Fibroblast of skin of scalp (primary cell): ENCODE measurements at places on chromosomes 3 and 15.

- no peak for DNase-seq
Observed at GRCh38 chr3:35871009-35871408, 231.7 kb downstream of the ARPP21 start.

DNA sequence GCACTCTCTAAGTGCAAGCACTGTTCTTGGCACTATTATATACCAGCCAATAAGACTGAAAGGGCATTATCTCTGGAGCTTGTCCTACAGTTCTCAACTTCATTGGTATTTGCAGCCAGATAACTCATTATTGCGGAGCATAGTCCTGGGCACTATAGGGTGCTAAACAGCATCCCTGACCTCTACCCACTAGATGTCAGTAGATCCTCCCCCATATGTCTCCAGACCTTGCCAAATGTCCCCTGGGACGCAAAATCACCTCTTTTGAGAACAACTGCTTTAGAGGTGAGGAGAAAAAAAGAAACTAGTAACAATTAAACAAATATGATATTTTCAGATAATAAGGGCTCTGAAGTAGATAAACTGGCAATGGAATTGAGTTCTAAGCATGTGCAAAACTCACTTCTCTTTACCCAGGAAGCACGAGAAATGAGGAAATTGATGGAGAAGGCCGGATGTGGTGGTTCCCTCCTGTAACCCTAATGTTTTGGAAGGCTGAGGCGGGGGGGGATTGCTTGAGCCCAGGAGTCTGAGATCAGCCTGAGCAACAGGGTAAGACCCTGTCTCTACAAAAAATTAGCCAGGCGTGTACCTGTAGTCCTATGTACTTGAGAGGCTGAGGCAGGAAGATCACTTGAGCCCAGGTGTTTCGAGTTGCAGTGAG lies 61.4 kb downstream of the FRMD4B start:
- peak; percentile 37 for DNase-seq

DNA sequence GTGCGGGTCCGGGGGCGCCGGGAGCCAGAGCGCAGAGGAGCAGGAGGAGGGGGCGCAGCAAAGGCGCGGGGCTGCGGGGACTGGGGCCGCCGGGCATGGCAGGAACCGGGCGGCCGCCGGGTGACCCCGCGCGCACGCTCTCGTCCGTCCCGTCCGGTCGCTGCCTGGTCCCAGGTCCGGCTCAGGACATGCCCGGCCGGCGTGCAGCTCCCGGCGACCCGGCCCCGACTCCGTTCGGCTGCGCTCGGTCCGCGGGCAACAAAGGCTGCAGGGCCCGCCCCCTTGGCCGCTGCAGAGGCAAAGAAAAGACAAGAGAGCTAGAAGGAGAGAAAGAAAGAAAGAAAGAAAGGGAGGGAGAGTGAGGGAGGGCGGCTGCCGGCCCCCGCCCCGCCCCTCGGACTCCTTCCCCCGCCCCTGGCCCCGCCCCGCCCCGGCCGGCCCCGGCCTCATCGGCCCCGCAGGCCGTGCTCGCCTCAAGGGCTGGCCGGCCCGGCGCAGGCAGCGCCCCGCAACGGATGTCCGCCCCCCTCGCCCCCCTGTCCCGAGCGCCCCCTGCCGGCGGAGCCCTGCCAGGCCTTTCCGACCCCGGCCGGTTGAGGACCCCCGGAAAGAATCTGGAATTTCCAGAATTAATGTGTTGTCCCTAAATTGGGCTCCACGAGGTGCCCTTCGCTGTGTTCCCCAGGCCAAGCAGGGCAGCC lies at the start of gene ADAMTS7:
ADAMTS7 (minus strand) TSS at position 341 of the 701 bp plus-strand sequence; CDS start at position 97, 244 bp downstream.
- DNase-seq, result peak; percentile 88

- no peak for DNase-seq
Observed at GRCh38 chr3:127770671-127771355, 51.5 kb downstream of the MGLL start.

GRCh38 chr15:27509014-27509413 lies 538.0 kb downstream of the GABRG3 start:
- DNase-seq, result no peak

GRCh38 chr3:151387432-151387831 lies 2.9 kb upstream of the P2RY12 start:
- no peak for DNase-seq

DNA sequence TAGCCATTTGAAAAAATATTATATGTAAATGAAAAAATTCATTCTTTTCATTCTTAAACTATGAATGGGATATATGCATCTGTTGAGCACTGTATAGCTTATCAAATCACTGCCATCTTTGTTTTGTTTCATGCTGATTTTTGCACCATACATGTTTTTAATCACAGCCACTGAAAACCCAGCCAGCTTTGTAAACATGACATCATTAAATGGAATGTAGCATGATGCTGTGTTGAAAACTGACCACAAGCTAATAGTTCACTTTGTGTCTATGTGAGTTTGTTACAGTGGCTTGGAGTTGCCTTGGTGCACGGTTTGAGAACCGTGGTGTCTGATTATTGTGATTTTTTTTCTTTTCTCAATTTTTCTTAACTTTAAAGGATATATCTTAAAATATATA lies 75.7 kb downstream of the GMPS start:
- peak; percentile 94 for DNase-seq

DNA sequence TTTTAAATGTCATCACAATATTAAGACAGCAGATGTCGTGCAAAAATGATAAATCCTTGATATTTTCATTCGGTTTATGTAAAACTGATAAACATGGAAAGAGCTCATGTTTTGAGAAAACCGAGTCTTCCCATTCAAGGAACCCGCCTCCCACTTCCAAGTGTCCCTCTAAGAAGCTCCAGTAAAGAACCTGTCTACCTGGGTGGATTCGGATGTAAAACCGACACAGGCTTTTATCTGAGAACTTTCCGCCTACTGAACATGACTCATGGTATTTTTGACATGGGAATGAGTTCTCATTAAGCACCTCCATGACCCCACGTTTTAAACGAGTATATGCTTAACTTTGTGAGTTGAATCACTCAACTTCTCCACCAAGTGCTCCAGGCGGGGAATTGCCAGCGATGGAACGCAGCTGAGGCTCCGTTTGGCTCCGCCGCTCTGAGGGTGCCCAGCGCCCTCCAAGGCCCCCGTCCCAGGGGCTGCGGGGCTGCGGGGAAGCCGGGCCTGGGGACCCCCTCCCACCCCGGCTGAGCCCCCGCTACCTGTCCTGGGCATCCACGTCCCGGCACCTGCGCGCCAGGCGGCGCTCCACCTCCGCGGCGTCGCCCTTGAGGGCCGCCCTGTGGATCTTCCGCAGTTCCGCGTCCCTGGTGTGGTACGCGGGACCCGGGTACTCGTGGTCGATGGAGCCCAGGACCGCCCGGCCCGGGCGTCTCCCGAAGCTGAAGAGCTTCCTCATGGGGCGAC lies 119.9 kb downstream of the LMLN start:
- peak; percentile 2 for DNase-seq

DNA sequence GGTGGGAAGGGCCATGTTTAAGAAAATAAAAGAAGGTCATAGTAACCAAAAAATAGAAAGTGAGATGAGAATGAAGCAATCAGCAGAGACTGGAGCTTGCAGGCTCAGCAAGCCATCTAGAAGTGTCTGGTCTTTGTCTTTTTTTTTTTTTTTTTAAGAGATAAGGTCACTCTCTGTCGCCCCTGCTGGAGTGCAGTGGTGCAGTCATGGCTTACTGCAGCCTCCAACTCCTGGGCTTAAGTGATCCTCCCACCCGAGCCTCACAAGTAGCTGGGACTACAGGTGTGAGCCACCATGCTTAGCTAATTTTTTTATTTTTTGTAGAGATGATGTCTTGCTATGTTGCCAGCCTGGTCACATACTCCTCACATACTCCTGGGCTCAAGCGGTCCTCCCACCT lies 36.2 kb downstream of the GXYLT2 start:
- no peak for DNase-seq

DNA sequence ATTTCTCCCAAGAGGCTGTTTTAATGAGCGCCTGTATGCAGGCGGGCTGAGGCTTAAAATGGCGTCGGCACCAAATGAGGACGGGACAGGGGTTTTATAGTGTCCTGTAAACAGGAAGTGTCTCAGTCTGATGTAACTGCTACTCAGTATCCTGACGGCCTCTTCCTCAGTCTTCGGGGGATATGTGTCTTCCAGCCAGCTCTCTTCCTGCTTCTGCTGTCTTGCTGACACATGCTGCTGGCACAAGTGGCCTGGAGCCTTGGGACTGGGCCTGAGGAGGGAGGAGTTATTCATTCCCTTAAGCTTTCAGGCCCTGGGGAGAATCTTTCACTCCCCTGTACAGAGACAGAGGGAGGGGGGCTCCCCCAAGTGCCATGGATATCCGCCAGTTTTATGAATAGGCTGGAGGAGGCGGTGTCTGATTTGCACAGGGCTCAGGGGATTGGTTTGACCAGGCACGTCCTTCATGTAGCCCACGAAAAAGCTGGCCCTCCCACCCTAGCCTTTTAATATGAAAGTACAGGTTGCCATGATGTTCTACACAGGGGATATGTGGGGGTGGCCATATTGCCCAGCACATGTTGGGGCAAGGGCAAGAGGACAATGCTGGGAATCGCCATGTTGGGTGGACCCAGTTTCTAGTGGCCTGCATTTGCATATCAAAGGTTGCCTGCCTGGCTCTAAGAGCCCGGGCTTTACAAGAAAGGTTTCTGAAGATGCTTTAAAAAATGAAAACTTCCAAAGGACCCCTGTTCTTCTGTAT lies 19.9 kb downstream of the NDUFB4 start:
- peak; percentile 78 for DNase-seq

- DNase-seq, result no peak
Observed at GRCh38 chr3:58074997-58075396, 66.8 kb downstream of the FLNB start.

- DNase-seq, result peak; percentile 95
Observed at GRCh38 chr15:77461486-77461885, 40.8 kb downstream of the HMG20A start.

DNA sequence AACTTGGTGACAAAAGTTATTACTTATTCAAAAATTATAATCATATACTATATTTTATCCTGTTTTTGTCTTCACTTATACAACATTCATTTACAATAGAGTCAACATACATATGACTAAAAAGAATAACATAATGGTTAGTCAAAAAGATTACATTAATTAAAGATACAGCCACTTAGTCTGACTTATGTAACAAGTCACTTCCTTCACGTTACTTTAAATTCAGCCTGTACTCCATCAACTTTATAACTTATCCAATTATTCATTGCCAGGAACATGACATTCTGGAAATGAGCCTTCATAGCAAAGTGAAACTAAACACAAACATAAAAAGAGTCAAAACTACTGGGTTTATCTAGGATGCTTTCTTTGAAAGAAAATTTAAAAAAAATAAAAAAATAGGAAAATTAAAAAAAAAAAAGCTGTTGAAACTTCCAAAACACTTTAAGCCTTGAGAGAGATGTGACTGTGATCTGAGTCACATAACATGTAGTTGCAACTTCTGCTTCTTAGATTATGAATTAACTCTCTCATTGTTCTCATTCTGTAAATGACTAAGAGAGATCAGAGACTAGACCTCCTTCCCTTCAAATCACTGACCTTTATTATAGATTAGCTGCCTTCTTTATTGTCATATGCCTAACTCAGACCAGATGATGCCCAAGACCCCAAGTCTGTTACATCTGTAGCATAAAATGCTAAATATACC lies 107.8 kb downstream of the MYRIP start:
- DNase-seq, result no peak

- DNase-seq, result no peak
Observed at GRCh38 chr15:31304751-31305365, 21.8 kb upstream of the KLF13 start.

- peak; percentile 16 for DNase-seq
Observed at GRCh38 chr15:62165793-62166375, 799 bp upstream of the C2CD4B start.

- no peak for DNase-seq
Observed at GRCh38 chr3:101544161-101544850, 17.4 kb upstream of the TRMT10C start.

- DNase-seq, result no peak
Observed at GRCh38 chr15:63329567-63330350, 51.9 kb downstream of the CA12 start.

GRCh38 chr3:64650715-64651114 lies 37.1 kb downstream of the ADAMTS9 start:
- DNase-seq, result peak; percentile 83

GRCh38 chr3:37661615-37662306 lies 199.9 kb upstream of the CTDSPL start:
- no peak for DNase-seq

GRCh38 chr3:100400419-100400779 lies 490 bp downstream of the TOMM70 start:
- no peak for DNase-seq

- DNase-seq, result no peak
Observed at GRCh38 chr15:36210426-36210825, 369.0 kb upstream of the CDIN1 start.

DNA sequence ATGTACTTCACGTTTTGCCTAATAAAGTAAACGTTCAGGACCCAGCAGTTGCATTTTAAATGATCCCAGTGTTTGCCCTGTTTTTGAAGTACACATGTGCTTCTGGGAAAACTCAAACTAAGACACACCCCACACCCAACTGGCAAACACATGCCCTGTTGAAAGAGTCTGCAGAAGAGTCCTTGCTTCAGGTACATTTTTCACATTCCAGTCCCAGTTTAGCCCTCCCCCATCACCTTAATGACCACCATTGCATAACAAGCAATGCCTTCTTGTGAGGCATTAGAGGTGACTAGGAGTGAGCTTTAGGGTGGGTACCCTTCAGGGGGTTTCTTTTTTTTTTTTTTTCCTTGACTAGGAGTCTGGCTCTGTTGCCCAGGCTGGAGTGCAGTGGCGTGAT lies 322.3 kb downstream of the CNTN4 start:
- no peak for DNase-seq

GRCh38 chr3:127722091-127722784 lies 49.5 kb downstream of the ABTB1 start:
- no peak for DNase-seq

GRCh38 chr3:160401291-160402095 lies 2.0 kb downstream of the SMC4 start:
- peak; percentile 77 for DNase-seq

GRCh38 chr3:147919496-147919895 lies 510.3 kb downstream of the ZIC1 start:
- no peak for DNase-seq

GRCh38 chr15:78034495-78035191 lies 42.9 kb downstream of the TBC1D2B start:
- no peak for DNase-seq

- DNase-seq, result no peak
Observed at GRCh38 chr15:99475754-99476412, 89.9 kb upstream of the MEF2A start.

DNA sequence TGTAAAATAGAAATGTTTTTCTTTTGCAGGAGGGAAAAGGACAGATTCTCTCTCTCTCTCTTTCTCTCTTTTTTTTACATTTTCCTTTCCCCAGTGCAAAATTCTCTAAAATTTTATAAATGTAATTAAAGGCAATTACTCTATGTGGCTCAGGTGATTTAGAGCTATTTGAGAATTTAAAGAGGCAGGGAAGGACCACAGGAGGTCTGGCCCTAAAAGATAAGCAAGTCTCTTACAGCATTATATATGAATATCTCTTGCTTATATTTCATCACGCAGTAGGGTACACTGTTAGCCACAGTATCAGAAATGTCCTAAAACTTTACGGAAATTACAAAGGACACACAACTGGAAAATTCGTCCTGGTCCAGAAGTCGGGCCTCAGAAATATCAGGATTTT lies 70.5 kb upstream of the PPIB start:
- DNase-seq, result no peak
